Astrocyte (in vitro differentiated cells and primary cell): ENCODE measurements at places on chromosomes 11 and 22. TPM values are rescaled to one million over a fixed set of nuclear protein-coding genes. Genes with fewer than 3 reads are reported as not detected.

Gene LRRC4C
- 9.0 and 15.3 TPM in 2 replicates for total RNA-seq

Gene ABCC8
- not detected in 2 replicates for total RNA-seq

Gene OR51B4
- not detected in 2 replicates for total RNA-seq

Gene SPDYC
- total RNA-seq = not detected in 2 replicates

Gene ADM2
- 23.0 and 26.3 TPM in 2 replicates for total RNA-seq

Gene AIFM3
- 0.48 and 0.67 TPM in 2 replicates for total RNA-seq
